Activated CD4-positive, alpha-beta T cell treated with anti-CD3 and anti-CD28 coated beads, Interleukin-2, amount 10 ng/mL, durations not matched to agents 7 days and 5 days (primary cell): ENCODE measurements at places on chromosomes 12 and 14. TPM values are rescaled to one million over a fixed set of nuclear protein-coding genes. Genes with fewer than 3 reads are reported as not detected.

DNA sequence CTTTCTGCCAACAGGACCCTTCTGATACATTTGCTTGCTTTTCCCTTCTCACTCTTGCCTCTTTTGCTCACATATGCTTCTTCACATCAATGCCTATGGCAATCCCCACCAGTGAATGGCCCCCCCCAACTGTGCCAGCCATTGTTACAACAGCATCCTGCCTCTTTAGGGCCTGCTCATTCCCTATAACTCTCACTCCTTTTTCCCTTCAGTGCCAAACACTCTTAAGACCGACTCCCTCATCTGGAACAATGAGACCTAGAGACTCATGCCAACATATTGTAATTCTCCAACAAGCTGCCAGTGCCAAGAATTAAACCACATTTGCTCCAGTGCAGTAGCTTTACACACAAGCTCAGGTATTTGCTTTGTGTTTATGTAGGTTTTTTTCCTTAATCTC is 189.0 kb downstream of the SOX5 start:
- no peak for DNase-seq

DNA sequence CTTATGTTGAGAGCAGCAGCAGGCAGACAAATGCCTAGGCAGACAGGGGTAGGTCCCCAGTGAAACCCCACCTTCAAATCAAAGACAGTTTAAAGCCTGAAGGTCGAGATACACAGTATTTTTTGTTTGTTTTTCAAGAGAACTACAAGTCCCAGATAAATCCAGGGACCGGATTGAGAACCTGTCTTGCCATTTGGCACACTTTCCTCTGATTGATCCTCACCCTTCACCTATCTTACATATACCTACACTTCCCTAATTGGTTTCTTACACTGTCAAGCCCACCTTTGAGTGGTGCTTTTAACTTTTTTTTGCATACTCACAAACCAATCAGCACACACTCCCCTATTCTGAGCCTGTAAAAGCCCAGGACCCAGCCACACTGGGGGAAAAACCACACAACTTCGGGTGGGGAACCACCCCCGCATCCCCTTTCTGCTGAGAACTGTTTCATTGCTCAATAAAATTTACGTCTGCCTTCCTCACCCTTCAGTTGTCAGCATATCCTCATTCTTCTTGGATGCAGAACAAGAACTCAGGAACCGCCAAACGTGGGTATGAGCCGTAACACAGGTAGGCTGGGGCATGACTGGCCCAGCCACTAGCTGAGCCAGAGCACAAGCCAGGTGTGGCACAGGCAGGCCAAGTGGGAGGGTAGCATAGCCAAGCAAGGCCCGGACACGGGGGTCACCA is 11.1 kb downstream of the DICER1 start:
- no peak for DNase-seq

GRCh38 chr12:86265329-86265695 is 9.1 kb upstream of the MGAT4C start:
- DNase-seq = no peak

GRCh38 chr14:104322531-104323366 is 184.4 kb downstream of the KIF26A start:
- no peak for DNase-seq

DNA sequence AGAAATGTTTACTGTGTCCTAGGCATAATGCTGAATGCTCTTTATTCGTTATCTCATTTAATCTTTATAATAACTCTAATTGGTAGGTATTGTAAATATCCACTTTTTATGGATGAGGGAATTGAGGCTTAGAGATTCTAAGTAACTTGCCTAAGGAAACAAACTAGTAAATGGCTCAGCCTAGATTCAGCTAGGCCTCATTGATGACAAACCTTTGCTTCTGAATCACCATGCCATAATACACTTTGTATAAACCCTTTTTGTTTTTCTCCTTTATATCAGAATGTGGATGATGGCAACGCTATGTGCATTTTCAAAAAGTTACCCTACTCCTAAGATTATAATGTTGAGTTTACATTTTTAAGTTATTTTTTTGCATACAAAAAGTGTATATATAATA is 34.0 kb downstream of the MNAT1 start:
- no peak for DNase-seq

DNA sequence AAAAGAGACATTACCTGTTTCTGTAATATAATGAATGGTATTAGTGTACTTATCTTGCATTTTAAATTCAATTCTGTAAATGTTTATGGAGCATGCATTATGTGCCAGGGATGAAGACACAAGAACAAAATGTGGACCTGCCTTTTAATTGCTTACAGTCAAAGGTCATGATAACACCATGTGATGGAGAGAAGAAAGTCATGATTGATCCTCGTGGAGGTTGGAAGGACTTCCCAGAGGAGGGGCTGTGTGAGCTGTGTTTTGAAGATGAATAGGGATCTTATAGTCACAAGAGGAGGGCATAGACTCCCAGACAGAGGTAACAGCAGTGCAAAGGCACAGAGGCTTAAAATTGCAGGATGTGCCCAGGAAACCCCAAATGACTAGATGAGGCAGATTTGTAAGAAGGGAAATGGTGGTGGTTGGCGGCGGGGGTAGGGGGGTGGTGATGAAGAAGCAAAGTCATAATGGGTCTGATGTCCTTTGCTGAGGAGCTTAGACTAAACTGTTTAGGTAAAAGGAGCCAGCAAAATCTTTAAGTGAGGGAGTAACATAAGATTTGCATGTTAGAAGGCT is 151.5 kb downstream of the PRKCH start:
- DNase-seq = peak; percentile 78

- no peak for DNase-seq
These were observed 58.8 kb downstream of the TTC7B start for GRCh38 chr14:90757452-90757851.

- no peak for DNase-seq
These were observed 74.3 kb downstream of the RFLNA start for GRCh38 chr12:124369055-124369826.

- DNase-seq = no peak
These were observed 44.2 kb downstream of the ATP2B1 start for GRCh38 chr12:89664441-89664840.

DNA sequence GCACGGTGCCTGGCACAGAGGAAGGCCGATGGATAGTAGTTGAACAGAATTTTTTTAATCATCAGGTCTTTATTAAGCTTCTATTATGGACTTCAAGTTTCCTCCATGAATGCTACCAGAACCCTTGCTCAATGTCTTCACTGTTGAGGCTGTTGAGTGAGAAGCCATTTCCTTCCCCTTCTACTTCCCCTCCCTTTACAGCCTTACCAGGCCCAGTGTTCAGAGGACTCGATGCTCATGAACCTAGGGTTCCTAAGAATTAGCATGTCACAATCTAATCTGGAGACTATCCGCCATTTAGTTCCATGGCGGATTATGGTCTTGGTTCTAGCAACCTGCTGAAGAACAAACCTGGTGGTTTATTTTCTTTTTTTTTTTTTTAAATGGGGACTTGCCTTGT is 17.7 kb downstream of the ETV6 start:
- no peak for DNase-seq

- no peak for DNase-seq
These were observed 14.3 kb downstream of the TBX3 start for GRCh38 chr12:114669401-114670290.

DNA sequence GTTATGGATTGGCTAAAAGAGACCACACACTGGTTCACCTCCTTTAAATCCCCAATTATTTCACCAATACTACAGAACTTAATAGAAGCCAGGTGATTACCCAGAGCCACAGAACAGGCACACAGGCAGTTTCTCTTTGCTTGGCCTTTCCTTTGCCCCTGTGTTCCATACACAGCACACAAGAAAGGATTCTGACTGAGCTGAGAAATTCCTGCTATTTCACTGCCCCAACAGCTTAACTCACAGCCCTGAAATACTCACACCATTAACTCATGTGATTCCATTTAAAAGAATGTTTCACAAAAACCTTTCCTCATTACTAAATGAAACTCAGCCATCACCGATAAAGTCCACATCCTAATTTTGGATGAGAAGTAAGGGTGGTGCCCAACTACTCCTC is 133.6 kb downstream of the MED13L start:
- no peak for DNase-seq

The SLC25A21 gene
- not detected for total RNA-seq

The AKAP6 gene
- total RNA-seq = 0.67 TPM

The OVCH1 gene
- not detected for total RNA-seq

The TMEM119 gene
- total RNA-seq = 1.2 TPM

The TRHDE gene
- total RNA-seq = not detected

The SERPINA1 gene
- total RNA-seq = 4.1 TPM

The PAWR gene
- 7.6 TPM for total RNA-seq

The DUSP16 gene
- 33.6 TPM for total RNA-seq

The TAS2R14 gene
- total RNA-seq = 2.9 TPM
